ENCODE measurements at places on chromosomes 12 and 14. TPM values are rescaled to one million over a fixed set of nuclear protein-coding genes. Genes with fewer than 3 reads are reported as not detected.

MEG3 gene
- total RNA-seq = 126 TPM

LIN7A gene
- total RNA-seq = 12.5 TPM

SMOC1 gene
- total RNA-seq = 9.8 TPM

GDF3 gene
- not detected for total RNA-seq

ITGA5 gene
- total RNA-seq = 95.0 TPM

OASL gene
- 0.98 TPM for total RNA-seq

OTOGL gene
- under 0.01 TPM for total RNA-seq

TAS2R13 gene
- 7.1 TPM for total RNA-seq

FCF1 gene
- 11.0 TPM for total RNA-seq

EFS gene
- 32.4 TPM for total RNA-seq

TAS2R7 gene
- not detected for total RNA-seq

UNC119B gene
- 16.0 TPM for total RNA-seq

- DNase-seq = no peak
Observed at GRCh38 chr12:131793243-131794022, 34.8 kb upstream of the MMP17 start.

- DNase-seq = no peak
Observed at GRCh38 chr12:121456551-121456950, 56.6 kb downstream of the RNF34 start.

DNA sequence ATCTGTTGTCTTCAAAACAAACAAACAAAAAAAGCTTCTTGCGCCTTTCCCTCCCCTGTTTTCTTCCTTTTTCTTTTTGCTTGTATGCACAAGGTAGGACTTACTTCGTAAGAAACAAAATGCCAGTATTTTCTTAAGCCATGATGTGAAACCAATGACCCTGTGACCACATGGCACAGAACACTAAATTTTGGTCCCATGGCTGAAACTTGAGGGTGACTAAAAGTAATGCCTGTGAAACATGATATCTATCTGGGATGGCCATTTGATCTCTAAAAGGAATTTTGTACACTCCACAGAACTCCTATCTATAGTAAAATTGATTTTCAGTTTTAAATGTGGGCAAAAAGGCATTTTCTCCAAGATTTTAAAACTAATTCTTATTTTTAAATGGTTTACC is 63.6 kb downstream of the PAPOLA start:
- DNase-seq = no peak

- DNase-seq = no peak
Observed at GRCh38 chr12:130706885-130707570, 9.1 kb downstream of the RIMBP2 start.

DNA sequence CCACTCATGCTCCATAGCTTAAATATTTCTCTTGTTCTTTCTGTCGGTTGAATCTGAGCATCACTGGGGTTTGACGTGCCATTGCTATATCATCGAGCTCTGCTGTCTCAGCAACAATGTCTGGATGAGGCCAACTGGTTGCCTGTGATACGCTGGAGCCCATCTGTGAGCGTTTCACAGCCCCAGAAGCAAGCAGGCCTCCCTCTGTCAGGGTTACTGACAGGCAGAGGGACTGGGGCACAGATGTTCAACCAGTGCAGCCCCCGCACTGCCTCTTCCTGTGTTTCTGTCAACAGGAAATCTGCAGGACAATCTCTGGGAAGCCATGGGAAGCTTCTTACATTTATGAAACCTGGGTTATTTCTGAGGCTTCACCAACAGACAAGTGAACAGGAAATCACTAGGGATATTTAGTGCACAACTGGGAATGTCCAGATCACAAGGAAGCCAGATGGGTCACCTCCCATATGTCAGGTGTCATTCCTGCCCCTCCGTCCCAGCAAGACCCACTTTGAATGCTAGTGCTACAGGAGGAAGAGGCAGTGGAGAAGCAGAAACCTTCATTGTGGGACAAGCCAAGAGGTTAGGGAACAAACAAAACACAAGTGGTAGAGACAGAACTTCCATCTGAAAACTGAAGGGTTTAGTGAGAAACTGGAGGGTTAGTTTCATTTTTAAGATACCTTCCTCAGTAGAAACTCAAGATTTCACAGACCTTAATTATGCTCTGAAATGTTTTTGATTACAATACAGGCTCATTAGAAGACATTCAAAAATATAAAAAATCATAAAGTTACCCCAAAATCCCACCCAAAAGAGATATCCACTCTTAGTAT is 24.1 kb downstream of the DMAC2L start:
- no peak for DNase-seq

GRCh38 chr14:38189930-38190726 is 17.6 kb upstream of the SSTR1 start:
- DNase-seq = no peak

DNA sequence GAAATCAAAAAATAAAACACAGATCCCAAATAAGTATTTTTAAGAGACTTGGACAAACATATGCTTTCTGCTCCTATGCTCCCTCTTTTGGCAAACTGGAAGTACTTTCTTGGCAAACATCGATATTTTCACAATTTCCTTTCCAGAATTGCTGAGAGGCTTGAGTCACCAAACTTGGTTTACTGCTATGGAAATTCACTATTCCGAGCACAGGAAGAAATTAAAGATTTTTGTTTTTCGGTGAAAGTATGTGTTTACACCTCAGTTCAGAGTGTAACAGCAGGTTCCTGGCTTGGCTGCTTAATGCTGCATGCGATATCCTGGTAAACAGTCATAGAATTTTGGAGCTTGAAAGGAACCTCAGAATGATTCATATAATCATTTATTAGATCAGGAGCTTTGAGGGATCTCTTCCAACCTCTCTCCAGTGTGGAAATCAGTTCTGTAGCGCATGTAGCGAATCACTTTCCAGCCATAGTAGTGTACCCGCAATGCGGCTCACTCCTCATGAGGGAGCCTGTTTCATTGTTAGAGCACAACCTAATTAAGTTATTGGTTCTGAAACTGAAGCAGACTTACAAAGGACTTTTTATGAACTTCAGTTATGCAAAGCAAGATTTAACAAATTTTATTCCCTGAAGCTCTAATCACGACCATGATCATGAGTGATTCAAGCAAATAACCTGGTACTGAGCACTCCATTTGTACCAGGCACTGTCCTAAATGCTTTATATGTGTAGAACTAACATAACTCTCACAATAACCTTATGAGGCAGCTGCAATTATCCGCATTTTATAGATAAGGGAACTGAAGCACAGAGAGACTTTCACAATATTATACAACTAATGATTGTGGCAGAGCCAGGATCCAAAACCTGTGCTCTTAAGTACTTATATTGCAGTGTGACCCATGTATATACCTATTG is 56.4 kb upstream of the ATP2A2 start:
- DNase-seq = no peak

DNA sequence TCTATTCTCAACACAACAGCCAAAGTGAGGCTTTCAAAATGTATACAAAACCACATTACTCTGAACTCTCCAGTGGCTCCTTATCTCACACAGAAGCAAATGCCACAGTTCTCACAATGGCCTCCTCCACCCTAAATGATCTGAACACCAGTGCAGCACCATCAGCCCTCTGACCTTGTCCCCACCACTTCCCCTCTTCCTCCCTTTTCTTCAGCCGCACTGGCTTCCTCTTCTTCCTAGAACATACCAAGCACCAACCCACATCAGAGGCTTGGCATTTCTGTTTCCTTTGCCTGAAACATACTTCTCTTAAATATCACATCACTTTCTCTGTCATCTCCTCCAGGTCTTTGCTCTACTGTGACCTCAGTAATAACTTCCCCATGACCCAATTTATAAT is 66.3 kb downstream of the GPR135 start:
- DNase-seq = no peak

- DNase-seq = no peak
Observed at GRCh38 chr14:34568803-34569202, 29.3 kb upstream of the EAPP start.

DNA sequence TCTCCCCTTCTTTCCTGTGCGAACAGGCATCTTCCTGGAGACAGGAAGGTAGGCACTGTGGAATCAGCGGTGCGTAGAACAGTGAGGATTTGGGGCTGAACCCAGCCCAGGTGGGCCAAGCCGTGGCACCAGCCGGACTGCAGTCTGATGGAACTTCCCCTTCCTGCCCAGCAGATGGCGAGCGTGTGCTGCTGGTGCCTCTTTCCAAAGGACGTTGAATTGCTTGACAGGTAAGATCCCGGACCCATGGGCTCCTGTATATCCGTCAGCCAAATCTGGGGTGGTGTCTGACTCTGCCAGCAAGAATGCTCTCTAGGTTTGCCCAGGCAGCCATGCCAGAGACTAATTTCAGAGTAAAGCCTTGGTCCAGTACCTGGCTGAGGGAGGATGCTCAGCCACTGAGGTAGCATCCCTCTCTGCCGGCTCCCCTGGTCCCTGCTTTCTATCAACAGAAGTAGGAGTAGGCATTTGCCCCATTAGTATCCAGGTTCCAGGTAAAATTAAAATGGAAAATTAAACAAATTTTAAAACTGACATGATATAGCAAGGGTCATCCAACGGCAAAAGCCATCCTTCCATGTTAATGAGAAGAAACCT is 21.1 kb upstream of the KCNA5 start:
- no peak for DNase-seq

GRCh38 chr14:76486251-76486743 is 110.4 kb downstream of the ESRRB start:
- no peak for DNase-seq

DNA sequence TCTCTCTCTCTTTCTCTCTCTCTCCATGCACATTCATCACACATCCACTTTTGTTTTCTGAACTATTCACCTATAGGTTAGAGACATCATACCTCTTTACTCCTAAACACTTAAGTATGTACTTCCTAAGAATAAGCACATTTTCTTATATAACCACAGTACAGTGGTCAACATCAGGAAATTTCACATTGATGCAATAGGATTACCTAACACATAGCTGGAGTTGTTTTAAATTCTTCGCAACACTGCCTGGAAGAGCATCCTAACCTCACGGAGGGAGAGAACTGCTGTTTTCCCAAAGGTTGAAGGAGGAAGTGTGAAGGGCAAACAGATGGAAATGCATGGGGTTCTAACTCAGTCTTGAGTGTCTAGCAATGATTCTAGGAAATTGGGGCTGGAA is 159.2 kb downstream of the SYT1 start:
- DNase-seq = no peak

DNA sequence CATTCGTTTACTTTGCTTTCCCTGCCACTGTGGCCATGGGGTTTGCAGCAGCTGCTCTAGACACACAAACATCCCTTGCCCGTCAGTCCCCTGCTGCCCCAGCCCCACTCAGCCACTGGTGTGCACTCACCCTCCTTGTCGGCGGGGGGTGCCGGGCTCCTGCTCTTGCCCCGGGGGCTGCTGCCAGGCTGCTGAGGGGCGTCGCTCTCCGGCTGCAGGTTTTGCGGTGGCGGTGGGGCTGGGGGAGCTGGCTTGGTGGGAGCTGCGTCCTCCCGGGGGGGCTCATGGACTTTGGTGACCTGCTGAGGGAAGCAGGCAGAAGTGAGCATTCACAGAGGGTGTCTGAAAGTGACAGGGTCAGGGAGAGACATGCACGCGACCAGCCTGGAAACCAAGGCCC is 67.1 kb downstream of the RFLNA start:
- DNase-seq = no peak

DNA sequence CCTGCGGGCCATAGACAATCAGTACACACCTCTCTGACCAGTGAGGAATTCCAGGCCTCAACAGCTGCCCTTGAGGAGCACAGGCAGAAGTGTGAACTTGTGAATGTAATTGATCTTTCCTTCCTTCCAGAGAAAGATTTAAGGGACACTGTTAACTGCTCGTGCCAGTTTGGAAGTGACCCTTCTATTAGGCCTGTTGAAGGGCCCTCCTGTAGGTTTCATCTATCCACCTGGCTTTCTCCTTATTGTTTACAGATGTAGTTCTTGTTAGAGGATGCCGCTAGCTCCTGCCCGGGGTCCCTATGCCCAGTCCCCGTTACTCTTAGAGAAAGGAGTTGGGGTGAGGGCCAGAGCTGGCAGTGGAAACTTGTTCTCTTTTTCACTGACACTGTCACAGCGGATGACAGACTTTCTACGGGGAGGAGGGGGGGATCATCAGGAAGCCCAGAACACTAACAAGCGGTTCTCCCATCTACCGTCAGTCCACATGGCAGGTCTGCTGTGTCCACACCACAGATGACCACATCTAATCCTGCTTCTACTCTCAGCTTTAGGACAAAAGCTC is 42.6 kb downstream of the SH2B3 start:
- DNase-seq = peak; percentile 12

GRCh38 chr12:105331805-105332251 is 1.3 kb downstream of the C12orf75 start:
- DNase-seq = no peak

- DNase-seq = no peak
Observed at GRCh38 chr14:24262821-24263733, at the start of gene TGM1. TSS of gene TGM1 (minus strand) at chr14:24263177. CDS start at chr14:24262352, 825 bp downstream.

DNA sequence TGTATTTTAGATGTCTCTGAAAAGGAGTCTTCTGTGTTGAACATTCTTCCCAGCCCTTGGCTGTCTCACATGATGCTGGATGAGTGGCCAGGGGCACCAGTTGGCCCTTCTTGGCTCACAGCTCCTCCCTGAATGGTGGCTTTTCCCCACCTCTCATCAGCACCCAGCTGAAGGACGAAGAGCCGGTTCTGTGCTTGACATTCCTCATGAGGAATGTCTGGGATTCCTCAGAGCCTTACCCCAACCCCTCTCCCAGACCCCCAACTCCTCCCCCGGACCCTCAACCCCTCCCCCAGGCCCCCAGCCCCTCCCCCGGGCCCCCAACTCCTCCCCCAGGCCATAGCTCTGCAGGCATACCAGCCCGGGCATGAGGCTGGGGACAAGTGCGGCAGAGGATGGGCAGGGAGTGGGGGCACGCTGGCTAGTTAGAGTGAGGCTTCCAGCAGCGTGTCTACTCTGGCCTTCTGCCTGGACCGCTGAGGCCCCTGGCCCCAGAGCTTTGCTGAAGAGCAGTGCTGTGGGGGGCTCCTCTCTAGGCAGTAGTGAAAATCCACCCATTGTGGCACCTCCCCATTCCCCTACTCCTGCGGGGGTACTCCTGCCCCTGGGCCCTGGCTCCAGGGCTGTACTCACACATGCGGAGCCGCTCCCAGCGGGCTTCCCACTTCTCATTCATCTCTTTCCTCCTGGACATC is 64.3 kb downstream of the PLEKHG3 start:
- DNase-seq = no peak

GRCh38 chr14:75184492-75184891 is 8.1 kb upstream of the TMED10 start:
- DNase-seq = no peak

GRCh38 chr12:27807063-27807703 is 27.1 kb upstream of the MANSC4 start:
- no peak for DNase-seq

- DNase-seq = no peak
Observed at GRCh38 chr14:97976861-97977260, 1179.7 kb downstream of the VRK1 start.

DNA sequence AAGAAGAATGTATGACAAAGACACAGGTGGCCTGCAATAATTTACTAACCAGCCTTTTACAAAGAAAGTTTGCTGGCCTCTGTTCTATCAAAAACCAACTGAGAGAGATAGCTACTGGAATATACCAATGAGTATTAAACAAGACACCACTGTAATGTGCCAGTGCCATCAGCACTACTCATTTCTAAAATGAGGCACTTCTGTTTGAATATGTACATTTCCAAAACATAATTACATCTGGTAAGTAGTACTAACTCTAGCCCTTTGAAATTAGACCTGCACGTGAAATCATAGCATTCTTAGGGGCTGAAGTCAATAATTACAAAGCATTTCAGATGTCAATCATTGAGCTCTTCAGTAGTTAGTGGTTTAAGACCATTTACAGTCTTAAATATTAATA is 6.9 kb upstream of the SYCP3 start:
- no peak for DNase-seq

Data from vagina (tissue), 2 donors.